ENCODE measurements at places on chromosomes 13 and 19.

DNA sequence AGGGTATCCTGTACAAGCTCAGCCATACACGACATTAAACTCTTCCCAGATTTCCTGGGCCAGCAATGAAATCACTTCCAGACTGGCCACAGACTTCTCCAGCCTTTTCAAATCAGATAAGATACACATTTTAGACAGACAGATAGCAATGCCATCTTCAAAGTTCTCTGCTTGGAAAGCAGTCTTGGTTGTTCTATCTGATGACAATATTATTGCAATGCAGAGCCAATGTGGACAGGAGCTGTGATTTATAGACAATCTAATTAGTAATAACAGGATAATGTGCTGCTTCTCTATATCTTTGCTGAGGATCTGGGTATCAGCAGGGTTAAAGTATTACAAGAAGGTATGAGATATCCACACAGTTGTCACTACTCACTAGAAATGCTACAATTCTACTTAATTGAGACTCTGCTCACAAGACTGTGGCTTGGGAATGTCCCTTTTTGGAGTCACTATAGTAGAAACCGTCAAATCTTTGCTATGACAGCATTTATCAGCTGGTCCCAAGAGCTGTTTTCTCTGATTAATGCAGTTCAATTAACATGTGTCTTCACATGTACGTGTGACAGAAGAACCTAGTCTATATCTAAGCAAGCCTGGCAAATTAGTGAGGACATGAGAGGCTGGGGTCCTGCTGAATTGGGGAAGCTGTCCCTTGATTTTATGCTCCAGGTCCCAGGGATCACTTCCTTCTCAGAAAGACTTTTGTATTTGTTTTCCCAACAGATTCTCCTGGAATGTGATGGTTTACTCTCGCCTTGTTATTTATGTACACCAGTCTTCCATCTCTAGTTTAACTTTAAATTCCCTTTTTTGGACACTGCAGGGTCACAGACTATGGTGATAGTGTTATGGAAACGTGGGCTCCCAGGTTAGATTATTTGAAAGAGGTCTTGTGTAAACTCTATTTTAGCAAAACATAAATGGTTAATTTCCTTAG lies 68.8 kb downstream of the COL4A1 start:
- DNase-seq = no peak

DNA sequence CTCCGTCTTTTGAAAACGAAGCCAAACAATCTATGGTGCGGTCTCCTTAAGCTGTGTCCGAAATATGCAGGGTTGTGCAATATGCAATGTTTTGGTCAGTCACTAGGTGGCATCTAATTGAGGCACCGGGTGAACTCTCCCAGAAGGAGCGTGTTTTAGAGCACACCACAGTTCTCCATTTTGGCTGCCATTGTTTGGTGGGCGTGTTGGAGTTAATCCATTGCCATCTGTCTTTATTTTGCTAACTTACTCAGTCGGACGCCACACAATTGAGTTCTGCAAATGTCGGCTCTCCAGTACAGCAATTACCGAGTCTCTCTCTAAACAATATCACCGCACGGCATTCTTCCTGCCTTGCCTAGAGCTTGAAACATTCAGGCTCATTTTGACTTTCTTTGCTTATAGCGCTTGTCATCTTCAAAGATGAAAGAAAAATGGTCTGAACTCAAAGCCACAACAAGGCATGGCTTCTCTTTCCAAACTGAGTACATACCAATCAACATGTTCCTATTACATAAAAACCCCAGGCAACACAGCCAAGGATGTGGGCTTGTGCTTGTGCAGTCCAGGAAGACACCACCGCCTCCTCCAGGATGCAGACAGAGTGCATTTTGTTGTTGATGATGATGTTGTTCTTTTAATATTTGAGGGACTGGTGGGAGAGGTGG lies 182.0 kb upstream of the SERP2 start:
- peak; percentile 78 for DNase-seq

GRCh38 chr13:91249861-91250260 lies 97.6 kb upstream of the MIR17HG start:
- DNase-seq = no peak

DNA sequence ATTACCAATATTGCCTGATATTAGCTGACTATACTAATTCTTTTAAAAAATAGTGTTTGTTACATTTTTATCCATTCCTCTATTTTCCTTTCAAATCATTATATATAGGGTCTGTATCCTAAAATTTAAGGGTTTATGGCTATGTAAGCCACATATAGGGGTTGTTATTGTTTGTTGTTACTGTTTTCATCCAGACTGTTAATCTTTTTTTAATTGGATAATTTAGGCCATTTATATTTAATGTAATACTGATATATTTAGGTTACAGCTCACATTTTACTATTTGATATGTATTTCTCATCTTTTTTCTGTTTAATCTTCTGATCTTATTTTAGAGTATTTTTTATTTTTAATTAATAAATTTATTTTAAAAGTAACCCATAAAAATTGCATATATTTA lies 487.1 kb upstream of the SGCG start:
- DNase-seq = no peak

- DNase-seq = no peak
Measured at GRCh38 chr19:19064098-19064722, 416 bp downstream of the SLC25A42 start.

DNA sequence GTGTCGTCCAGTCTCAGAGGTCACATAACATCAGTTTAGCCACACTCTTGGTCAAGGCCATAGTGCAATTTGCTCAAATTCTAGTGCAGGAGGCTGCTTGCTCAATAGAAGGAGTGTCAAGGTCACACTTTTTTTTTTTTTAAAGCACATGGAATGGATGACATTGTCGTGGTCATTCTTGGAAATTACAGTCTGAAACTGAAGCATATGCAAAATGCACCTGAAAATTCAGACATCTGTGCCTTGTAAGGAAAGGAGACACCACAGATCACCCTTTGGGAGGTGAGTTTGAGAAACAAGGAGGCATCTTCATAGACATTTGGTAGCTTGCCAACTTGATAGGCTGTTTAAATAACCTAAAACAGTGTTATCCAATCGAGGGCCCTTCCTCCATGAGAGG lies 98.3 kb upstream of the ANKRD10 start:
- DNase-seq = no peak

GRCh38 chr13:98988780-98989179 lies 10.9 kb upstream of the DOCK9 start:
- no peak for DNase-seq

DNA sequence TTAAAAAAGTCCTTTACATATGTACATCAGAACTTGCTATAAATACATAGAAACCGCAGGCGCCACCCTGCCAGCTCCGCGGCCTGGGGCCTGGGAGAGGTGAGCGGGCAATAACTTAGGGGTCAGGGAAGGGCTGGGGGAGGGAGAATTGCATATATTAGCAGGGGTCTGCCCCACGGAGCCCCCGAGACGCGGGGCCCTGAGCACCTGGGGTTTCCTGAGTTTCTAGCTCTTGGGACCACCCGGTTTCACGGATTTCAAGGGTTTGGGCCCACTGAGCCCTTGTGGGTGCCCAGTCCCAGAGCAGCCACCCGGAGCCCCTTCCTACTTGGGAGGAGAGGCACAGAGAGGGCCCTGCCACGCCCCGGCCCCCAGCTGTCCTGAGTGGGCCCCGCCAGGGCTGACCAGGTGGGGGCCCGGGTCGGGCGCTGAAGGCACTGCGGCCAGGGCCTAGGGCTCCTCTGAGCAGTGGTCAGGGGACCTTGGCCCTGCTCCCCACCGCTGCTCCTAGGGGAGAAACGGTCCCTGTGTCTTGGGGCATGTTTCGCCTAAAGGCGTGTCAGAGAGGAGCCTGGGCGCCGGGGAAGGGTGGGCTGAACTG lies 4.0 kb downstream of the GPX4 start:
- DNase-seq = peak; percentile 69

- no peak for DNase-seq
Measured at GRCh38 chr13:49927755-49928154, 8.4 kb downstream of the SPRYD7 start.

DNA sequence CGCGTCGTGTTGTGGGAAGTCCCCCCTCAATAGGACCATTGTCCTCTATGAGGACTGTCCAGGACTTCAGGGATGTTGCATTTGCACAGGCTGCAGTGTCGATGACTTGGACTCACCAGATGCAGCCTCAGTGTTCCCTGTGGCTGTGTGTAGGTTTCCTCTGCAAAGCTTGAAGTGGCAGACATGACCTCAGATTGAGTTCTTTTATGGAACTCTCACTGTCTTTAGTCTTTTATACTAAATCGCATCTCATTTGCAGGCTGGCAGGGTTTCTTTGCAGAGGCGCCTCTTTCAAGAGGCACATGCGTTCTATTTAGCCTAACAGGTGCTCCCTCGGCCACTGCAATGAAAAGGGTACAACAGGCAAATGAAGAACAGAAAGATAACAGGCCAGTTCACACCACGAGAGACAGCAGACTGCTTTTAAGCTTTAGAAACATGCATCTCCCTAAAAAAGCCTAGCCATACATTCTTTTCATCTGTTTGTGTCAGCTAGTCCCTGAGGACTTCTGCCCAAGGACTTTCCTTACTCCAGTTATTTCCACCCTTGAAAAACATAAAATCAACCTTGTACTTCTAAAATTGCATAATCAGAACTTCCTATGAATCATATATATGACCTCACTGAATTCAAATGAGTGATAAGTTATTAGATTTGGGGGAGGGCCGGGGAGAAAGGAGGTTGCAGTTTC lies 118.4 kb downstream of the RAB20 start:
- no peak for DNase-seq

GRCh38 chr13:43953370-43953769 lies 73.7 kb downstream of the LACC1 start:
- DNase-seq = no peak

- DNase-seq = no peak
Measured at GRCh38 chr13:51776179-51776578, 27.8 kb downstream of the DHRS12 start.

DNA sequence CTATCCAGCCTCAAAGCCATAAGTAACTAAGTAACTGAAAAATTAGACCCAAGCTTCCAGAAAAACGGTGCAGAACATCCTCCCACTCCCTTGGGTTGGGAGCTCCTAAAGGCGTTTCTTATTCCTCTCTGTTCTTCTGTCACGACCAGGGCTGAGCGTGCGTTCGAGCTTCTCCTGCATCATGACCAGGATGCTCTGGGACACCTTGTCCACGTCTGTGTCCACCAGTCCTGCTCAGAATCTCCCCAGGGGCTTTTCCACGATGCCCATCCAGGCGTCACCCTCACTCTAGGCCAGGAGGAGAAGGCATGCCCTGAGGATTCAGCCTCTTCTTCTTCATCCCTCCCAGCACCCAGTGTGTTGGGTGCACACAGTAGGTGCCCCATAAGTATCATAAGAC lies 37.8 kb upstream of the GAS6 start:
- no peak for DNase-seq

DNA sequence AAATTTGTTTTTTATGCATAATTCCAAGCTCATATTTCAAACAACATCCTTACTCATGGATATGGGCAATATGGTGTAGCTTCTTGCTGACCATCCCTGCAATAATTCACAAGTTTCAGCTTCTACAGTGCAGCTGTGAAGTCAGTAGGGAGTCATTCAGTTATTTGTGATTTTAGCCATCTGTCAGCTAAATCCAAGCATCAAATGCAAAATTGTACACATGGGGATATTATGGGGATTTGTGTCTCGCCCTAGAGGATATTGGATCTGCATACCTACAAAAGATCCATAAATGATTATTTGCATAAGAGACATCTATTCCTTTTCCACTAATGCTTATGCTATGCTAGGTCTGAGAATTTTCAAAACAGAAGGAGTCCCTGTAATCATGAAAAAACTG lies 217.9 kb upstream of the SLITRK5 start:
- DNase-seq = no peak

GRCh38 chr13:94345374-94346195 lies 133.9 kb downstream of the DCT start:
- no peak for DNase-seq

DNA sequence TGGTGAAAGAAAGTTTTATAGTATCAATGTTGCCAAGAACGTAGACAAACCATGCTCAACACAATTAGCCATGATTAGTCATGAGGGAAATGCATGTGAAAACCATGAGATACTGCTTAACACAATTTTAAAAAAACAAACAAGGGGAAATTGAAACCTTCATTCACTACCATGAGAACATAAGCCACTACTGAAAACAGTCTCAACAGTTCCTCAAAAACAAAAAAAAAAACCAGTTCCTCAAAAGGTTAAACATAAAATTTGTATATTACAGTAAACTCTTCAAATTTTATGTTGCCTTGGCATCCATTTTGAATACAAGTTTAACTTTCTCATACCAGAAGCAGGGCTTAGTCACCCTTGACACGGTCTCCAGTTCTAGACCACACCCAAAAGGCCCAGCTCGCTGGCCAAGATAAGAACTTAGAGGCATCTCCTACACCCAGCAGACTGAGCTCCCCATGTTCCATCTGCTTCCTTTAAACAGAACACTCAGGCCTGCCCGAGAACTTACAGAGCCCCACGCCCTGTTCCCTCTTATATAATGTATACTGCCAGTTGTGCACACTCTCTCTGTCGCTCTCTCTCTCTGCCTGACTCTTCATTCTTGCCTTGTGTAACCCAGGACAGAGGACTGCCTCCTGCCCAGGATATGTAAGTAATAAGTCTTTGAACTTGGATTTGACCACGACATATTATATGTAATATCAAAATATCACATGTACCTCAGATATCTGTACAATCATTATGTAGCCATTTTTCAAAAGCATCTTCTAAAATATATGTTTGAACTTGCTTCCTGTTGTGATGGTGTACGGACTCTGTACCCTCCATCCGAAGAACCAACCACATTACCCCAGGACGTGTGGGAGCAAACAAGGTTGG lies 67.4 kb downstream of the STK24 start:
- DNase-seq = peak; percentile 47

- DNase-seq = peak; percentile 46
Measured at GRCh38 chr13:50400035-50400726, 384.9 kb downstream of the KCNRG start.

GRCh38 chr19:10648360-10648759 lies 5.8 kb upstream of the ILF3 start:
- DNase-seq = no peak

- no peak for DNase-seq
Measured at GRCh38 chr13:41971848-41972247, 10.9 kb upstream of the VWA8 start.

GRCh38 chr13:54317722-54318121 lies 1289.1 kb downstream of the OLFM4 start:
- no peak for DNase-seq

DNA sequence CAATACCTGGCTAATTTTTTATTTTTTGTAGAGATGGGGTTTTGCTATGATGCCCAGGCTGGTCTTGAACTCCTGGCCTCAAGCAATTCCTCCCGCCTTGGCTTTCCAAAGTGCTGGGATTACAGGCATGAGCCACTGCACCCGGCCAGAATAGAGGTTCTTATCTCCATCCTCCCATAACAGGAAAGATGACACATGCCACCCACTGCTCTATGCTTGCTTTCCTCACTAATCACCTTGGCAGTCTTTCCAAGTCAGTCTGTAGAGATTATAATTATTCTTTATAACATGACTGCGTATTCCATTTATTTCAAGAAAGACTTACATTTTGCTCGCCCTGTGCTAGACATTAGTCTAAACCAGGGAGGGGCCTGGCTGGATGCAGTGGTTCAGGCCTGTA lies 6.7 kb downstream of the VAV1 start:
- DNase-seq = no peak

DNA sequence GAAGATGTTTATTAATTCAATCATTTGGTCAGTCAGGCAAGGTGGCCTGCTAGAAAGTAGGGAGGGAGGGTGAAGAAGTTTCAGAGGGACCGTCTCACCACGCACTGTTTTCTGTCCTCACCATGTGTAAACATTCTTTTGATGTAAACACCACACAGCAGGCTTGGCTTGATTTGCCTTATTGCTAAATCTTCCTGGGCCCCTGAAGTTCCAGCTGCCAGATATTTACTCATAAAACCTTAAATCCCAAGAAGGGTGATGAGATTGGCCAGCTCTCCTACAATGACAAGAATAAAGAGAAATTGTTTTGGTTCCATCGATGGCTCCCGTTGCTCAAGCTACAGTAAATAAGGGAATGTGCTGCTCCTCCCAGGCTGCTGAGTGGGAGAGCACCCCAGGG lies 198.2 kb upstream of the TMTC4 start:
- no peak for DNase-seq
